ENCODE measurements at places on chromosomes 1 and 21. TPM values are rescaled to one million over a fixed set of nuclear protein-coding genes. Genes with fewer than 3 reads are reported as not detected.

- H3K4me1 ChIP-seq, result no peaks in the 10 kb centered on the region
- DNase-seq, result no peak
- no peaks in the 10 kb centered on the region for H3K36me3 ChIP-seq
- H3K27me3 ChIP-seq, result no peaks in the 10 kb centered on the region
- no peak overlapping the region for H3K27ac ChIP-seq
Observed at GRCh38 chr21:16177532-16177931, 447.8 kb downstream of the USP25 start.

DNA sequence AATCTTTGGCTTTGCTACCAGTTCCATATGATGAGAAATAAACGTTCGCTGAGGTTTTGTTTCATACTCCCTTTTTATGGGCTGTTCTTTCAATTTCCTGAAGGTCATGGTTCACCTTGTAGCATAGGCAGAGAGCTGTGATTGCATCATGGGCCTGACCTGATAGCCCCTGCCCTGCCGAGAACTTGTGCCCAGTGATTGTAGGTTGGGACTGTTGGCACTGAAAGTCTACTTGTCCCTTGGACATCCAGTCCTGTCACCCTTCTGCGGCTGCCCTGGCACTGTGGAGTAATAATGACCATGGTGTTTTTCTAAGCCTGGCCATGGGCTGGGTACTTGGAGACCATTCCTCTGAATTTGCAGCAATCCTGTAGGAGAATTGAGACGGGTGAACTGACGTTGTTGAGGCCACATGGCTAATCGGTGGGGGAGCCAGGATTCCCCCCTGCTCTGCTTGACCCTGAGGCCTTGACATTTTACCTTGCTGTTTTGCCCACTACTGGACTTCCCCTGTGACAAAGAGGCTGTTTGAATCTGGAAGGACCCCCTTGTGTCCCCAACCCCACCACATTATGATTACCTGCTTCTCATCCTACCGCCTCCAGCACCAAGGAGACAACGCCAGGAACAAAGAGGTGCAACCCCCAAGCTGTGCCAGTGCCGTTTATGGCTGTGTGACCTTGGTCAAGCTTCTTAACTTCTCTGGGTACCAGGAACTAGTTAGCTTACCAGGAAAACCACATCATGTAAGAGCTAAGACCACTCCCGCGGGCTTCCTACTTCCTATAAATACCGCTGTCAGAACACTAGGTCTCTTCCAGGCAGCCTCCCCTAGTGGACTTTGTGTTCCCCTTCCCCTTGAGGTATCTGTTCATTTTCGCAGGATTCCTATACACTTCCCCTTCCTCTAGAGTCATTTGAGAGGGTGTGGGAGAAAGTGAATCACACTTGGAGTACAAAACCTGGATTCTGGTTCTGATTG lies 23.4 kb downstream of the SESN2 start:
- no peak overlapping the region for H3K27ac ChIP-seq
- H3K36me3 ChIP-seq, result peaks cover 14% of the 10 kb centered on the region
- H3K4me1 ChIP-seq, result peaks cover 6% of the 10 kb centered on the region
- no peak for DNase-seq

DNA sequence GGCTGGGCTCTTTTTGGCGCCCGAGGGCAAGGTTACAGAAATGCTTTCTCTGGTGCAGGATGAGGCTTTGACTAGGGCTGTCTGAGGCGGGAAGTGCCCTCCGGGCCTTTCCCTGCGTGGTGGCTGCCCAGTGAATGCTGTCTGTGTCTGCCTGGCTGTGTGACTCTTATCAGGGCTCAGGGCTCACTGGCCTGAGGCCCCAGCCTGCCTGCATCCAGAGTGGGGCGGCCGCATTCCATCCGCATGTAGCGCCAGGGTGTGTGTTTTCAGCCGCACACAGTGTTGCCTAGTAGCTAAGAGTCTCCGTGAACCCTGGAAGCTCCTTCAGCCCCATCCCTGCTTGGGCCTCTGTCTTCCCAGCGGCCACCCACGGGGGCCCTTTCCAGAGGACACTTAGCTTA lies 59.1 kb downstream of the FAAP20 start:
- no peak overlapping the region for H3K27ac ChIP-seq
- peaks cover 13% of the 10 kb centered on the region for H3K4me1 ChIP-seq
- DNase-seq, result no peak
- H3K27me3 ChIP-seq, result no peaks in the 10 kb centered on the region
- no peak overlapping the region for H3K4me3 ChIP-seq

DNA sequence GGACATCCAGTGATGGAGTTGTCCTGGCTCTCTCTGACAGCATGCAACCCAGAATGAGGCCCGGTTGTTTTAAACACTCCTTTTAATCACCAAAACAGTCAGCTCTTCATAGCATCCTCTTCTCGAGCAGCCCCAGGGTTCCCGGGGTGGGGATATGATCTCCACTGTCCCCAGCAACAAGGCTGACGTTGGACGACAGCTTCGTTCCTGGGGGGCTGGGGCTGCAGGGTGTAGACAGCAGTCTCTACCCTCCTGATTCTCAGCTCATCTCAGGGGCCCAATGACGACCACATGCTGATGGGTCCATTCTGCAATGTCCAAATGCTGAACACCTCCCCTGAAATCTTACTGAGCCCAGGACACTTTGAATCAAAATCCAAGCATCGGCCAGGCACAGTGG lies 27.0 kb downstream of the TRIM11 start:
- peak overlapping the region; percentile 37 for H3K4me3 ChIP-seq
- no peak overlapping the region for H3K27ac ChIP-seq

DNA sequence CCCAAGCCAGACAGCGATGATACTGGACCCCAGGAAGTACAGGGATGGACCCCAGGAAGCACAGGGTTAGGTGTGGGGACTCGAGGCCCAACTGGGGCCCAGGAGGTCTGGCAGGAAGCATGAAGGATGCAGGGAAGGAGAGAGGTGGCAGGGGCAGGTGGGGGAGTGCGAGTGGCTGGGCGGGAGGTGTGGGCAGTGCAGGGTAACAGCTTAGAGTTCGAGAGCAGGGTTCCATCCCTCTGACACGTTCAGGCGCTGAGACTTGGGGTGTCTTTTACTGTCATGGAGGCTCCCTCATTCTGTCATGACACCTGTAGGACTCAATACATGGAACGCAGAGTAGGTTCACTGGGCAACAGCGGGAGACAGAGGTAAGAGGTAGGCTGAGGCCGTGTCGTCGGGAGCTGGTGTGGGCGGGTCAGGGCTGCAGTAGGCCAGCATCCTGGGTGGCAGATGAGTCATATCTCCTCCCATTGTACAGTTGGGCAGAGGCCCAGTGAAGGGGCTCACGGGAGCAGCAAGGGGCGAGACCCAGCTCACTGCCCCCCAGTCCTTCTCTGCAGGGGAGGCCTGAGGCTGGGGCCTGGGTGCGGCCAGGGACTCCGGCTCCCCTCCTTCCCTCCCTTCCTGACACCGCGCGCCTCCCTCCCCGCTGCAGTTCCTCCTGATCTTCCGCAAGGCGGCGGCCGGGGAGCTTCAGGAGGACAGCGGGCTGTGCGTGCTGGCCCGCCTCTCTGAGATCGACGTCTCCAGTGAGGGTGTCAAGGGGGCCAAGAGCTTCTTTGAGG lies 11.6 kb upstream of the CTRC start:
- no peak overlapping the region for H3K4me3 ChIP-seq
- no peaks in the 10 kb centered on the region for H3K27me3 ChIP-seq
- H3K4me1 ChIP-seq, result no peaks in the 10 kb centered on the region
- peak overlapping the region; percentile 36 for H3K27ac ChIP-seq
- DNase-seq, result no peak

DNA sequence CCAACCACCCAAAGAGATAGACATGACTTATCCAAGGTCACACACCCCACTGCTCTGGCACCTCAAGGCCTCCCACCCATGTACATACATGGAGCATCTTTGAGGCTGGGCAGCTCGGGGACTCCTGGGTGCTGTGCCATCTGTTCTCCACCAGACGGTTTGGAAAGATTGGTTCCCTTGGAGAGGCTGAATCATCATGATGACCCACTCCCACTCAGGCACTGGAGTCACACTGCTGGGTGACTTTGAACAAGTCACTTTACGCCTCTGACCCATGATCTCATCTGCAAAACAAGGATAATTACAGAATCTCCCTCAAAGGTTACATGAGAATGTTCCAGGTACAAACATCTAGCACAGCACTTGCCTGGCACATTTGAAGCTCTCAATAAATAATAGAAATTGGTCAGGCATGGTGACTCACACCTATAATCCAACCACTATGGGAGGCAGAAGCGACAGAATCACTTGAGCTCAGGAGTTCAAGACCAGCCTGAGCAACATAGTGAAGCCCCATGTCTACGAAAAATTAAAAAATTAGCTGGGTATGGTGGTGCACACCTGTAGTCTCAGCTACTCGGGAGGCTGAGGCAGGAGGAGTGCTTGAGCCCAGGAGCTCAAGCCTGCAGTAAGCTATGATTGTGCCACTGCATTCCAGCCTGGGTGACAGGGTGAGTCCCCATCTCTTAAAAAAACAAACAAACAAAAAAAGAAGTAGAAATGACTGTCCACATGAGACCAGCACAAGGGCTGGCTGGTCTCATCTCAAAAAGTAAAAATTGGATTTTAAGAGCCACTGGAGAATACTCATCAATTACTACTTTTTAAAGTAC lies 74.9 kb downstream of the RRAGC start:
- no peak for DNase-seq
- H3K27me3 ChIP-seq, result peaks cover 67% of the 10 kb centered on the region
- no peaks in the 10 kb centered on the region for H3K36me3 ChIP-seq

GRCh38 chr1:204868340-204868700 lies 2.3 kb upstream of the NFASC start:
- DNase-seq, result no peak
- no peaks in the 10 kb centered on the region for H3K4me1 ChIP-seq
- no peaks in the 10 kb centered on the region for H3K36me3 ChIP-seq
- H3K4me3 ChIP-seq, result no peak overlapping the region
- no peak overlapping the region for H3K27ac ChIP-seq

DNA sequence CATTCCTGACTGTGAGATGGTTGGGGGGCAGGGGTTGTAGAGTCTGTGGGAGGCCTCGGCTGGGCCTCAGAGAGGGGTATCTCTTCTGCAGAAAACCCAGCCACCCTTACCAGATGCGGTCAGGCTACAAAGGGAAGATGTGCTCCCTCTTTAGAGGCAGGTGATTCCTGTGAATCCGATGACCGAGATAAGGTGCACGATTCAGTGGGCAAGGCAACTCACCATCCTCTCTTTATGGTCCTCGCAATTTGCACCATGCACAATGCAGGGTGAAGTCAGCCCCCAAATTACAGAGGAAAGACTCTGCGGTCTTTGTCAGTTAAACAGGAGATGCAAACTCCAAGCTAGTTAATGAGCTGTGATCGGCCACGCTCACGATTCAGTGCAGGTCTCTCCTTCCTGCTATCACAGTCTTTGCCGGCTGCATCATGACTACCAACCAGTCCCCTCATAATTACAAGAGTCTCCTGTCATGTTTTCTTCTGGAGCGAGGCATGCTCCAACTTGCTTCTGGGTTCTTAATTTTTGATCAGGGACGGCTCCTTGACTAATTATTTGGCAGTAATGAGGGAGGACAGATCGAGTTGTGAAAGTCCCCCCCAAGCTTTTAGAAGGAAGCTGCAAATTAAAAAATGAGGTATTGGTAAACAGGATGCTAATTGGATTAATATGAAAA lies 12.5 kb downstream of the TP73 start:
- H3K27ac ChIP-seq, result no peak overlapping the region
- H3K27me3 ChIP-seq, result peaks cover 6% of the 10 kb centered on the region
- no peaks in the 10 kb centered on the region for H3K4me1 ChIP-seq
- DNase-seq, result no peak
- no peaks in the 10 kb centered on the region for H3K36me3 ChIP-seq
- no peak overlapping the region for H3K4me3 ChIP-seq

GRCh38 chr1:34736692-34737091 lies 18.2 kb upstream of the GJB5 start:
- no peak overlapping the region for H3K4me3 ChIP-seq
- peaks cover 5% of the 10 kb centered on the region for H3K27me3 ChIP-seq
- H3K36me3 ChIP-seq, result no peaks in the 10 kb centered on the region
- DNase-seq, result no peak
- no peaks in the 10 kb centered on the region for H3K4me1 ChIP-seq

GRCh38 chr21:28669321-28669720 lies 323.4 kb downstream of the LTN1 start:
- H3K27me3 ChIP-seq, result no peaks in the 10 kb centered on the region
- peaks cover 2% of the 10 kb centered on the region for H3K36me3 ChIP-seq
- no peak overlapping the region for H3K27ac ChIP-seq
- no peak for DNase-seq
- peaks cover 12% of the 10 kb centered on the region for H3K4me1 ChIP-seq

DNA sequence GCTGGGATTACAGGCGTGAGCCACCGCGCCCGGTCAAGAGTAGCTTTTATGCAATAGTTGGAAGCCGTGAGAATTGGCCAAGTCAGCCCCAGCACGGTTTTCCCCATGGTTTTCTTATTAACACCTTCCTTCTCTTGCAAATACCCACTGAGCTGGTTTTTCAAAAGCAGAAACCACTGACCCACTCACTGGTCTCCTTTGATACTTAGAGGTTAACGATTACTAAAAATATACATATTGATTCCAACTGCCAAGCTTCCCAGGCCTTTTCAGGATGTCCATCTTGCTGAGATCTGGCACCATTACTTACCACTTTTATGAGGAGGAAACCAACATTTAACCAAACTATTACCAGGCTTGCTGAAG lies 25.9 kb upstream of the TARDBP start:
- no peak overlapping the region for H3K27ac ChIP-seq
- no peaks in the 10 kb centered on the region for H3K36me3 ChIP-seq
- DNase-seq, result no peak
- peaks cover under 1% of the 10 kb centered on the region for H3K27me3 ChIP-seq
- peaks cover 18% of the 10 kb centered on the region for H3K4me1 ChIP-seq

- no peak overlapping the region for H3K27ac ChIP-seq
- H3K4me1 ChIP-seq, result peaks cover 5% of the 10 kb centered on the region
- no peak overlapping the region for H3K4me3 ChIP-seq
- no peak for DNase-seq
Observed at GRCh38 chr21:41774467-41775148, 7.8 kb upstream of the RIPK4 start.

DNA sequence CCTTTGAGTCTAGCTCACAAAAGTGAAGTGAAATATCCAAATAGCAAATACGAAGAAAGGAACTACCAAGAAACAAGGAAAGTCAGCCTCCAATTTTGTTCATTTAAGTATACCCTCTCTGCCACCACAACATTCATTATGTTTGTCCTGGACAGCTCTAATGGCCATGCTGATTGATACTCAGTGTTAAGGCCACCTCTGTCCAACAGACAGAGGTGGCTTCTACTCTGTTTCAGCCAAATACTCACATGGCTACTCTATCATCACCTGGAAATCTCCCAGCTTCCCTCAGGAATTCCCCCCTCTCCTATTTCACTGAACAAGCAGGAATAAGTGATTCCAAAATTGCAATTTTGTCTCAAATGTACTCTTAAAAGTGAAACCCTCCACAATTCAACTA lies 10.7 kb downstream of the APP start:
- DNase-seq, result no peak
- no peak overlapping the region for H3K4me3 ChIP-seq
- H3K4me1 ChIP-seq, result peaks cover 25% of the 10 kb centered on the region

- no peak overlapping the region for H3K27ac ChIP-seq
- peaks cover 32% of the 10 kb centered on the region for H3K27me3 ChIP-seq
- no peak for DNase-seq
- no peaks in the 10 kb centered on the region for H3K4me1 ChIP-seq
Observed at GRCh38 chr1:230043081-230043480, 24.0 kb upstream of the GALNT2 start.

GRCh38 chr1:41236781-41237180 lies 5.3 kb downstream of the SCMH1 start:
- no peak for DNase-seq
- no peak overlapping the region for H3K27ac ChIP-seq
- H3K4me1 ChIP-seq, result peaks cover 14% of the 10 kb centered on the region
- H3K36me3 ChIP-seq, result no peaks in the 10 kb centered on the region
- H3K27me3 ChIP-seq, result no peaks in the 10 kb centered on the region

Gene CLCA4
- total RNA-seq, result not detected

Gene SH3BGR
- 4.0 TPM for total RNA-seq

Gene MPL
- total RNA-seq, result not detected

Gene SSR2
- total RNA-seq, result 193 TPM

Data from activated T-cell treated with anti-CD3 and anti-CD28 coated beads, Interleukin-2, amount 50 U/mL, for 72 hours (primary cell).